Right ventricle myocardium inferior (tissue), 1 donor: ENCODE measurements at places on chromosomes 1 and 21.

- DNase-seq = no peak
Observed at GRCh38 chr1:19340387-19340937, 28.3 kb downstream of the SLC66A1 start.

DNA sequence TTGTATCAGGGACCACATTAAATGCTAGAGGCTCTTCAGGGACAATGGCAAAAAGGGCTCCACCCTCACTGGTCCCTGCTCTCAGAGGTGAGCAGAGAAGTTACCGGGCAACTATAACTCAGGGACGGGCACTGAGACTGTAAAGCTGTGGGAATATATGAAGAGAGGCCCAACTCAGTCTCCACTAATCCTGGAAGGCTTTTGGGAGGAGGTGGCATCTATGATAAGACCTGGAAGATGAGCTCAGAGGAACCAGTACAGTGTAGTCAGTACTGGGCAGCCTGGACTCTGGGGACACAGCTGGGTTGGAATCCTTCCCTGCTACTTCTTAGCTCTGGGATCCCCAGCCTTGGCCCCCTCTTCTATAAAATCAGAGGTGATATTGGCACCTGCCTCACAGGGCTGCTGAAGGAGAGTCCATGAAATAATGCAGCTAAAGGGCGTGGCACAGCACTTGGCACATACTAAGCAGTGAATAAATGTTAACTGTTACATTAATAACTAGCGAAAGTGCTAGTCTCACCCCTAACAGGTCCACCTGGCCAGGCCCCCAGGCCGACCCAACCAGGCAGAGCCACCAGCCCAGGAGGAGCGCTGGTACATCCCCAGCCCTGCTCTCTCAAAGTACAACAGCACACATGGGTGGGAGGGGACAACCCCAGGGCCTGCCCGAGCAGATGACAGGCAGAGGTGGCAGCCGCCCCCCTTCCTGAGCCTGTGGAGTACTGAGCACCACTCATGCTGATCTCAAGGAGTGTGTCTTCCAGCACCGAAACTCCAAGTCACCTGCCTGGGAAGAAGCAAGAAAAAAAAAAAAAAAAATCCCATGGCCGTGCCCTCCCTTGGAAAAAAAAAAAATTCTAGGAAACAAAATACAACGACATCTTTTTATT lies 62.7 kb downstream of the CASZ1 start:
- DNase-seq = peak; percentile 72

GRCh38 chr1:110477041-110477440 lies 26.1 kb downstream of the PROK1 start:
- DNase-seq = no peak

- no peak for DNase-seq
Observed at GRCh38 chr21:46122237-46122671, 24.3 kb downstream of the COL6A2 start.

- DNase-seq = no peak
Observed at GRCh38 chr21:19461481-19462205, 1058.1 kb upstream of the TMPRSS15 start.

GRCh38 chr21:25561668-25562641 lies 45.3 kb downstream of the MRPL39 start:
- no peak for DNase-seq

DNA sequence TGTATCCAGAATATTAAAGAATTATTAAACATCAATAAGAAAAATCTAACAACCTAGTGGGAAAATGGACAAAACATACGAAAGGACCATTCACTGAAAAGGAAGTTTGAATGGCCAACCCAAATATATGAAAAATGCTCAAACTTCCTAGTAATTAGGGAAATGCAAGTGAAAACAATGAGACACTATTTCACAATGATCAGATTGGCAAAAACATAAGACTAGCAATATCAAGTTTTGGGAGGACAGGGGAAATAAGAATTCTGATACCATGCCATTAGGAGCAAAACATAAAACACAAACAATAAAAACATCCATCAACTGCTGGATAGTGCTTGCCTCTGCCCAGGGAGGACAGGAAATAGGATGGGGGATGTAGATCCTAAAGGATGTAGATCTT lies 14.3 kb downstream of the XCL2 start:
- DNase-seq = no peak

GRCh38 chr1:245901037-245901436 lies 606.0 kb downstream of the SMYD3 start:
- DNase-seq = no peak

GRCh38 chr1:4273243-4273642 lies 373.2 kb upstream of the C1orf174 start:
- DNase-seq = no peak

DNA sequence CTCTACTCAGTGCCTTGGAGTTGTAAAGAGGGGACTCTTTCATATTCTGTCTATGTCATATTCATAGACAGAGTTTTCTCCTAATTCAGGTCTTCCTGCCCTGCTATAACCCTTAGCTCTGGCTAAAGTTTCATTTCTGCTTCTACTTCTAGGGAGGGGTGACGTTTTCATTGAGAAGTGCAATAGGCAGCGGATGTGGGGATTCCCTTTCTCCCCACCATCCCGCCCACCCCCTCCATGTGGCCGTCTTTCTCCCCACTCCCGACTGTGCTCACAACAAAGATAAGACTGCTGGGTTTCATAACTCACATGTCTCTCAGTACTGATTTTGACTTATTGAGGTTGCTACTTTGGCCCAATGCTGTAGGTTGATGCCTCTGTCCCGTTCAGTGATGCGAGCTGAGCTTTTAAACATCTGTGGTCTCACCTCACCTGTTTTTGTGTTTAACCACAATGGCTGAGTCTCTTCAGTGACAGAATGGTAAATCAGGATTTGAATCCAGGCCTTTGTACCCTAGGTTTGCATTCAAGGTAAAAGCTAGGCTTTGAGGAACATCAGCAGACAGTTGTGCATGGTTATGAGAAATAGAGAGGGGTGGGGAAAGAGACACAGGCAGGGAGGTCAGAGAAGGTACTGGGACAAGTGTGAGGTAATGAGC lies 7.8 kb upstream of the KIF14 start:
- DNase-seq = no peak

DNA sequence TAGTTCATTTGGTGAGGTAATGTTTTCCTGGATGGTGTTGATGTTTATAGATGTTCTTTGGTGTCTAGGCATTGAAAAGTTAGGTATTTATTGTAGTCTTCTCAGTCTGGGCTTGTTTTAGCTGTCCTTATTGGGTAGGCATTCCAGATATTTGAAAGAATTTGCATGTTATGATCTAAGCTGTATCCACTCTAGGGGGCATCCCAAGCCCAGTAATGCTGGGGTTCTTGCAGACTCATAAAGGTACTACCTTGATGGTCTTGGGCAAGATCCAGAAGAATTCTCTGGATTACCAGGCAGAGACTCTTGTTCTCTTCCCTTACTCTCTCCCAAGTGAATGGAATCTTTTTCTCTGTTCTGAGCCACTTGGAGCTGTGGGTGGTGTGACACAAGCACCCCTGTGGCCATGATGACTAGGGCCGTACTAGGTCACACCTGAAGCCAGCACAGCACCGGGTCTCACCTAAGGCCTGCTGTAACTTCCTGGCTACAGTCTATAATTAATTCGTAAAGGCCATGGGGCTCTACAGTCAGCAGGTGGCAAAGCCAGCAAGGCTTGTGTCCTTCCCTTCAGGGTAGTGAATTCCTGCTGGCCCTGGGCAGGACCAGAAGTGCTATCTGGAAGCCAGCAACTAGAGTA lies 74.8 kb upstream of the PDE4B start:
- DNase-seq = no peak

DNA sequence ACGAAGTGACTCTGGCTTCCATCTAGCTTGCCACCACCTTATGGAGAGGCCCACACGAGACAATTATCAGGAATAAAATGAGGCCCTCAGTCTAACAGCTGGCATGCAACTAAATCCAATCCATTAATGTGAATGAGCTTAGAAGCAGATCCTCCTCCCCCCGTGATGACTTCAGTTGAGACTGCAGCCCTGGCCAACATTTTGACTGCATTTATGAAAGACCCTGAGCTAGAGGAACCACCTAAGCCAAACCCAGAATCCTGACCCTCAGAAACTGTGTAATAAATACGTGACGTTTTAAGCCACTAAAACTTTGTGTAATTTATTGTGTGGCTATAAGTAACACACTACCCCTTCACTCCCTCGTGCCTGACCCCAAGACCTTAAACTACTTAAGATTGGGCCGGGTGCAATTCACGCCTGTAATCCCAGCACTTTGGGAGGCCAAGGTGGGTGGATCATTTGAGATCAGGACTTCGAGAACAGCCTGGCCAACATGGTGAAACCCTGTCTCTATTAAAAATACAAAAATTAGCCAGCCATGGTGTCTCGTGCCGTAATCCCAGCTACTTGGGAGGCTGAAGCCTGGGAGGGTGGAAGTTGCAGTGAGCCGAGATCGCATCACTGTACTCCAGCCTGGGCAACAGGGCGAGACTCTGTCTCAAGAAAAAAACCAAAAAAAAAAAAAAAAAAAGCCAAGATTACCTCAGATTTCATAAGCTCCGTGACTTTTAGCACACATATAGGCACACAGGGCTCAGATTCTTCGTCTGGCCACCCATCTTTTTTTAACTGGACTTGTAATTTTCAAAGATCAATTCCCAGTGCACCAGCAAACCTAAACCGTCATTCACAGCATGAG lies 72.5 kb downstream of the ENAH start:
- no peak for DNase-seq

GRCh38 chr1:189513091-189513490 lies 964.6 kb downstream of the BRINP3 start:
- DNase-seq = peak; percentile 18

GRCh38 chr1:35443768-35444518 lies 113.3 kb downstream of the KIAA0319L start:
- no peak for DNase-seq

- DNase-seq = no peak
Observed at GRCh38 chr1:165894591-165894990, 67.2 kb downstream of the UCK2 start.

DNA sequence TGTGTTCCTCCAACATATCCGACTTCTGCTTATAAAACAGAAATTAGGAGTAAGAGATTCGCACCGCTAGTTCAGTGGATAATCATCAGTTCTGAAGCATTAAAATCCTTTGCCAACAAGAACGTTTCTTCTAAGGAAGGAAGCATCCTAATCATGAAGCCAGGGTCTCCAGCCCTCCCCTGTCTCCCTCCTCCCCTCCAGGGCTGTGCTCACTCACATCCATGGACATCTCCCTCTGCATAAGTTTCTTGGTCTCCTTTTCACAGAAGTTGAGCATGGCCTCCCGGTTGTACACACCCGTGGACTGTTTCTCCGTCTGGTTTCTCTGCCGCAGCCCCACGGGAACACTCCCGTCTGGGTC lies 505 bp downstream of the LMOD1 start:
- DNase-seq = no peak

GRCh38 chr21:35796844-35797243 lies 263.5 kb downstream of the SETD4 start:
- DNase-seq = no peak

GRCh38 chr1:10525208-10525607 lies 50.5 kb downstream of the PEX14 start:
- DNase-seq = no peak

GRCh38 chr1:34928699-34929496 lies 552 bp downstream of the DLGAP3 start:
- DNase-seq = no peak

DNA sequence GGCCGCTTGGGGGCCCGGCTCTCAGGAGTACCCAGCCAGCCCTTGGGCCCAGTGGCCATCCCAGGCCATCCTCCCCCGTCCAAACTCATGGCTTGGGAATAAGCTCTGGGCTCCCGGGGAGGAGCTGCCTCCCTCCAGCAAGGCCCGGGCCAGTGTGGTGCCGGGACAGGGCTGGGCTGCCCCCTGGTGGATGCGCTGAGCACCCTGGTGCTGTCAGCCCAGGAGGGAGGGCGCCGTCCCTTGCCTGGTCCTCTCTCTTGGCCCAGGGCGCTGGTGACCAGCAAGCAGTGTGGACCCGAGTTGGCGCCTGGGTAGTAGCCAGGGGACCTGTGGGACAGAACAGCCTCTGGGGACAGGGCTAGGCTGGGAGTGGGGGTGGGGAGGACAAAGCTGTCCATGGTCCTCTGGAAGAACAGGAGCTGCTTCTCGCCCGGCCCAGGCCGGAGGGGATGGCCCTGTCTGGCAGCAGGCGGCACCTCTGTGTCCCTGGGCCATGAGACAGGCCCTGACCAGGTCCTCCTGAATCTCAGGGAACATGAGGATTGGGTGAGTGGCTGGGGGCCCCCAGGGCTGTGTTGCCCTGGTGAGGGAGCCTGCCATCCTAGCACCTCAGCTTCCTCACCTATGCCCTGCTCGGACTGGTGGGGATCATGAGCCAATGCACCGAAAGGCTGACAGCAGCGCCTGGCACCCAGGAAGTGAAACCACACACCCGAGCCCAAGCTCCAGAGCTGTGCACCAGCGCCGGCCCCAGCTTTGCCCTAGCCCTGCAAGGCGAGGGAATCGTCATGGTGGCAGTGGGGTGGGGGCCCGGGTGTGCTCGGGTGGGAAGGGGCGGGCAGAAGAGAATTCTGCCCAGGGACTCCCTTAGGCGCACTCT lies 9.4 kb downstream of the MORN1 start:
- peak; percentile 92 for DNase-seq
